ENCODE measurements at places on chromosomes 5 and 9.

DNA sequence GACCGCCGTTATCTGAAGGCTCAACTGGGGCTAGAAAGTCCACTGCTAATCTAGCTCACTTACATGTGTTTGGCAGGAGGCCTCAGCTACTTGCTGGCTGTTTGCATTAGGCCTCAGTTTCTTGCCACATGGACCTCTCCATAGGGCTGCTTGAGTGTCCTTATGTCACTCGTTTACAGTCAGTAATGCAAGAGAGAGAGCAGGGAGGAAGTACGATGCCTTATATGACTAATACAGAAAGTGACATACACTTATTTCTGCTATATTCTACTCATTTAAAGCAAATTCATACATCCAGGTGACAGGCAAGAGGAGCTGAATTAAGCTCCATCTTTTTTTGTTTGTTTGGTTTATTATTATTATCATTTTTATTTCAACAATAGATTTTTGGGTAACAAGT lies 179.6 kb downstream of the LURAP1L start:
- no peak for DNase-seq

- no peak for DNase-seq
These were observed 165.1 kb upstream of the PRR16 start for GRCh38 chr5:120298981-120299380.

GRCh38 chr5:30347858-30348257 lies 845.6 kb upstream of the CDH6 start:
- DNase-seq = no peak

DNA sequence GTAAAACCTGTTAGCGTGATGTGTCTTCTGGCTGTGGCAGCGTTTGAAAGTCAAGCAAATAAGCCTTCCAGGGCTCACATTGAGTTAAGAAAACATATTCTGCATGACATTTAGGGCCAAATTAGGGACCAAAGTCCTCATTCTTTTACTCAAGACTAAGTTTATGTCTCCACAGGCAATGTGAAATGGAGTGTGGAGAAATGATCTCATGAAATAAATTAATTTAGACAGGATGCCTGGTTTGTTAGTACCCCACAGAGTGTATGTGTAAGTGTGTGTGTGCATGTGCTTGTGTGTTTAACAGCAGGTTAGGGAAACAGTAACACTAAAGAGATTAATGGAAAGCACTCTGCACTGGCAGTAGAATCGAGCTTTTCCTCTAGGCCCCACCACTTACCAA lies 82.9 kb upstream of the SNX2 start:
- no peak for DNase-seq

DNA sequence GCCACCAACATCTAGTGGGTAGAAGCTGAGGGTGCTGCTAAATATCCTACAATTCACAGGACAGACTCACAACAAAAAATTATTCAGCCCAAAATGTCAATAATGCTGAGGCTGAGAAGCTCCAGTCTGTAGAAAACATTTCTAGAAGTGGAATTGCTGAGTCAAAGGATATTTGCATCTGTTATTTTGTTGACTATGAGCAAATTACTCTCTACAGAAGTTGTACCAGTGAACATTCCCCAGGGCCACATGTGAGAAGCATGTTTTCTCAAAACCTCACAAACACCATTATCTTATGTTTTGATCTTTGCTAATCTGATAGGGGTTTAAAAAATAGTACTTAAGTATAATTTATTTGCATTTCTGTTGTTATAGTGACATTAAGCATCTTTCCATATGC lies 15.4 kb downstream of the ITK start:
- no peak for DNase-seq

DNA sequence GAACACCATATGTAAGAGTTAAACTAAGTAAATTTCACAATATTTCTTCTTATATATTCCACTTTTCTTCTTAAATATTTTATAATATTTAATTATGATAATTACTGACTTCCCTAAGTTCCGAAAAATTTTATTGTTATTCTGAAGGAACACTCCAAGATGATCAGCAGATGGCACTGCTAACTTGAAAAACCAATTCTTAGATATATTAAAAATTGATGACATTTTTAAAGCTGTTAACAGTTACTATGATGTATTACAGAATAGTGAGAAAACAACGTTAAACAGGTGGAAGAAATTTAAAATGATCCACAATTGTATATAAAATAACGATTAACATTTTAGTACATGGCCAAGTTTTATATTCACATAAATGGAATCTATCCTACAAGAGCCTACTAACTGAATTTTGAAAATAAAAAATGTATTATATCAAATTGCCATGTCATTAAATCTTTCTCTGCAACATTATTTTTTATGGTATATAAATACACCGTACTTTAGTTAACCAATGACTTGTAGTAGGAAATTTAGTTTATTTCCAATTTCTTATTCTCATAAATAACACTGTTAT lies 30.1 kb upstream of the MUSK start:
- no peak for DNase-seq

DNA sequence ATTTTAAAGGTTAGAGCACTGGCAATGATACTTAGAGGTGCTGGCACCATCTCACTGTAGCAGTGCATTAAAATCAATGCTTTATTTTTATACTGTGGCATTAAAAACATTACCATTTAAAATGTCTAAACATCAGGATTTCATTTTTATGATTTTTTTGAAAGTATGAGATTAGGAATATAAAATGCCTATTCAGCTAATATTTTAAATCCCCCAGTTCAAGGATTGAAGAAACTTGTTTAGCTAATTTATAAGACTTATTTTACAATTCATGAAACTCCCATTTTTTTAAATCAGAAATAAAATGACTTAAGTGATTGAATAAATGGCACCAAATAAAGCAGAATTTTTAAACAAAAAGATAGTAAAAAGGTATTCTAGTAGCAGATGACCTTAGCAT lies 625.6 kb downstream of the RAB3C start:
- no peak for DNase-seq

- no peak for DNase-seq
These were observed 93.5 kb upstream of the LRRTM2 start for GRCh38 chr5:138968601-138969000.

GRCh38 chr5:97043511-97043910 lies 98.9 kb downstream of the LIX1 start:
- no peak for DNase-seq

DNA sequence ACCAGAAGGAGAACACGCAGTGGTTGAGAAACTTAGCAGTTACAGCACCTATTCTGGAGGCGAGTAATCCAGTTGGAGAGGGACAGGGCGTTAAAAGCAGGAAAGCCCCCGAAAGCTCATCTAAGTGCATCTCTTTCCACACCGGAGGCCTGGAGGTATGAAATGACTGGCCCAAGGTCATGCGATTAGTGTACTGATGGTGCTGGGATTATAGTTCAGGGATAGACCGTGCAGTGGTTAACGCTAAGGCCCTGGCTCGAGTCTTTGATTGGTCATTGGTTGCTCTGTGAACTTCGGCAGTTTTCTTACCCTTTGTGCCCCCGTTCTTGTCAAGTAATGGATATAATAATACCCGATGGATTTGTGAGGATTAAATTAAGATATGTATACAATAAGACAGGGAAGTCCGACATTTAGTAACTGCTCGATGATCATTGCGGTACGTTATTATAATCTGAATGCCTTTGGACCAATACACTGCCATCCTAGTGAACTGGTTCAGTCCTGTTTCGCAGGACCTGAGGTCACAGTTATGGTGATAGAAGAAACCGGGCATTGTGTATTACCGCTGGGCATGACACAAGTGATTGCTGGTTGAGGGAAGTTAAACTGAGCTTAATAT lies 960 bp downstream of the CANX start:
- DNase-seq = no peak

DNA sequence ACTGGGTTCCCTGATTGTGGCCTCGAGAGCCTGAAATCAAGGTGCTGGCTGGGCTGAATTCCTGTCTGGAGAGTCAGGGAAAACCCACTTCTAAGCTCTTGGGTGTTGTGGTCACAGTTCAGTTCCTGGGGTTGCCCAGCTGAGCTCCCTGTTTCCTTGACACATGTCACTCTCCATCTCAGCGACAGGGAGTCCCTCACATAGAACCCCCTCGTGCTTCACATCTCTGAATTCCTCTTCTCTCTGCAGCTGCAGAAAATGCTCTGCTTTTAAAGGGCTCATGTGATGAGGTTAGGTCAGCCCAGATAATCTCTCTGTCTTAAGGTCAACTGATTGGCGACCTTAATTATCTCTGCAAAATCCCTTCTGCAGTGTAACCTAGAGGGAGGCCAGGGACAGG lies 53.5 kb upstream of the NFIL3 start:
- no peak for DNase-seq

GRCh38 chr9:72486594-72486955 lies 34.8 kb upstream of the TMC1 start:
- no peak for DNase-seq

GRCh38 chr9:113349445-113350094 lies at the start of gene BSPRY:
Gene BSPRY, plus strand, starts transcription at chr9:113349541. Its CDS starts 39 bp downstream, at chr9:113349580.
- DNase-seq = no peak

- no peak for DNase-seq
These were observed 55.4 kb downstream of the EFNA5 start for GRCh38 chr5:107615299-107615817.

GRCh38 chr5:100872408-100873190 lies 30.5 kb downstream of the ST8SIA4 start:
- peak; percentile 19 for DNase-seq

DNA sequence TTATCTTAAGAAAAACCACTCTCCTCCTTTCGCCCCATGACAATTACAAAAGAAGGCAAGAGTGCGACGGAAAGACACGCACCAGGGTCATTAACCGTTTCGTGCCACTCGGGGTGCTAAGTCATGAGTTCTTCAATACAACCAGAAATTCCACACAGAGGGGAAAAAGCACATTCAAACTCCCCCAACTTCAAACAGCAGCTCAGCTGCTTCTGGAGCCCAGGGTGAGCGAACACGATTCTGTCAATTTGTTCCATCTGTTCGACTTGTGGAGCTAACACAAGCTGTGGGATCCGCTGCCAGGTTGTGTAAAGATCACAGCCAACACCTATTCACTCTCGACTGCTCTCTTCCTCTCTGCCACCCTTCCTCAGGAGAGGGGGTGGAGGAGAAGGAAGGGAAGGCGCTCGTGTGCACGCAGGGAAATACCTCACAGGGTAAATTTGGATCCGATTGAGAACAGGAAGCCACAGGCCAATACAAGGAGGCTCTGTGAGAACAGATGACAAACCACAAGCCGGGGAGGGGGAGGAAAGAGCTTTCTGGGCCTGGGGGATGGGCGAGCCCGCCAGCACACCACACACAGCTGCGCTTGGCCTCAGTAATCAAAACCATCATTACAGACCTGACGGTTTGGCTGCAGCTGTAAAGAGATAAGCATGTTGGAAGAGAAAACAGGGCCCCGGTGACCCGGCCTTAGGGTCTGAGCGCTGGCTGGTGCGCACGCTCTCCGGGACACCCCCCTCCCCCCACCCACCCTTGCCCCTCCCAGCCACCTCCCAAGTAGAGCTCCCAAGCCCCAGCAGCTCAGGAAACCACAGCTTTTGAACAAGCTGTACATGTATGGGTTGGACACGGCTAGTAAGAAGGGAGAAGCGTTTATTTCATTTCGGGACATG lies 54.3 kb downstream of the PTCH1 start:
- DNase-seq = peak; percentile 60

DNA sequence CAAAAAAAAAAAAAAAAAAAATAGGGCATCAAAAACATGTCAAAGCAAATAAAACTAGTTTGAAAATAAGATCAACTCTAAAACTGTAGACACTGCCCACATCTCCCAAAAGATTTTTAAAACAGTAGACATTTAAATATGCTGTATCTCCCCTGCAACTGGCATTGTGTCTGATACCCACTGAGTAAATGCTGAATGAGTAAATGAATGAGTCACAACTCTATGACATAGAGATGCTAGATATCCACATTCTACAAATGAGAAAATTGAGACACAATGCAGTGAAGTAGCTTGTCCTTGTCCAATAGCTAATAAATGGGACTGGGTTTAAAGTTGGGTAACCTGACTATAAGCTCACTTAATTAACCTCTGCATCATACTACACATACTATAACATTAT lies 14.1 kb upstream of the MAP1B start:
- no peak for DNase-seq

- no peak for DNase-seq
These were observed 141.7 kb upstream of the STK32A start for GRCh38 chr5:147093138-147093537.

- DNase-seq = no peak
These were observed 60.0 kb upstream of the MINAR2 start for GRCh38 chr5:129687941-129688340.

GRCh38 chr5:122306461-122306860 lies 5.6 kb upstream of the SNCAIP start:
- no peak for DNase-seq

GRCh38 chr5:110161162-110161561 lies 471.4 kb downstream of the MAN2A1 start:
- no peak for DNase-seq

DNA sequence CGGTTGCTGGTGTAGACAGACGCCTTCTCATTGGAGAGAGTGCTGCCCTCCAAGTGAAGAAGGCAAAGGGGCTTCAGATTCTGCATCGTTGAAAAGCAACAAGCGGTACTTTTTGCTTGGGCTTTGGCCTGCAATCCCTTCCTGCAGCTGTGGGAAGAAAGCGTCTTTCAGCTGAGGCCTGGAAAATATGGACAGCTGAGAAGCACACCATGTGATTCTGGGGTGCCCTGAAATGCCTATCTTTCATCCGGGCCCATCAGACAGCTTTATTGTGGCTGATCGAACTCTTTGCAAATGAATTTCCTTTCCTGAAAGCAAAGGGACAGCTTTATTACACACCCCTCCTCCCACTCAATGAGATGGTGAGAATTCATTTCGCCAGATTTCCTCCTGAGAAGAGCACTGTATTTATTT lies 74.0 kb downstream of the NSG2 start:
- no peak for DNase-seq

DNA sequence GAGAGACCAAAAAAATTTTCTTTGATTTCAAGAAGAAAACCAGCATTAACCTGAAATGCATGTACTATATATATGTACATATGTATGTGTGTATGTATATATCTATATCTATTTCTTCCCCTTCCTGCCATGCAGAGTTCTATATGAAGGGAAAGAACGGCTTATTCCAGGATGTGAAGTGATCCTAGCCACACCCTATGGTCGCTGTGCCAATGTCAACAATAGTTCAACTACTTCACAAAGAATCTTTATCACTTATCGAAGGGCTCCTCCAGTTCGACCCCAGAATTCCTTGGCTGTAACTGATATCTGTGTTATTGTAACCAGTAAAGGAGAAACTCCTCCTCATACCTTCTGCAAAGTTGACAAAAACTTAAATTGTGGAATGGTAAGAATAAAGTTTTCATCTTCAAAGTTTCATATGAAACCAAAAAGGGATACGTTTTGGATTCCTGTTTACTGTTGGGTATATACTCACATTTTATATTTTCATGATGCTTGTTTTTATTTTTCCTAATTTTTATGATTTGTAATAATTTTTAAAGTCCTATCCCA lies 56.2 kb downstream of the DENND4C start:
- no peak for DNase-seq

DNA sequence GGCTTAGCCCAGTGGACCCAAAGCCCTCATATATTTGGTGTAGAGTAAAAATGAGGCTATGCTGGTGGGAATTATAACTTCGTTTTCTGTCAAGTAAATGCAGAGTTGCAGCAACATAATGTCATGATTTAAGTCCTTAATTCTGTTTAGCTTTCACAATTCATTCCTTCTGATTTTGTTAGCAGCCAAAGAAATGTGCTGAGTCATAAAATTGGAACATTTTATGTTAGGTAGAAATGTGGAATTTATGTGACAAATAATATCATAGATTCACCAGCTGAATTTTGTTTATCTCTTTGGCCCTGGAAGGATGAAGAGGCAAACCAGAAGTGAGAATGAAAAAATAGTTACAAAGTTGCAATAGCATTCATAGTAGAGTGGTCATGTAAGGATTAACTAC lies 247.0 kb downstream of the TRPM3 start:
- no peak for DNase-seq

All from stimulated activated CD8-positive, alpha-beta memory T cell treated with anti-CD3 and anti-CD28 coated beads, Interleukin-7, amount 100 ng/mL, for 48 hours (primary cell).